ENCODE measurements at places on chromosomes 7 and 10.

DNA sequence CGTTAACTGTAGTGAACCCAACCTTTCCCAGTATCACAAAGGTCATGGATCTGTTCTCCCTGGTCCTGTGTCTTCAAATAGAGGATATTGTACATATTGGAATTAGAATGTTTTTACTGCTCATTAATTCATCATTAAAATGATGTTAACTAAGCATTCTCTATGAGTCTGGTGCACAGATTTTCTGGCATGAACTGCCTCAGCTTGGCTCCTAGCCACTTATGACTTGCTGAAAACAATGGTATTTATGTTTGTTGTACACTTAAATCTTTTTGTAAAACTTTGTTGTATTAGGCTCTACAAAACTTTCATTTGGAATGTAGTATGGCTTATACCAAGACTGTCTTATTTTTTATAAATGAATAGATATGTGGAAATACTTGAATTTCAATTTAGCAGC lies 329.4 kb downstream of the TFEC start:
- DNase-seq: no peak

DNA sequence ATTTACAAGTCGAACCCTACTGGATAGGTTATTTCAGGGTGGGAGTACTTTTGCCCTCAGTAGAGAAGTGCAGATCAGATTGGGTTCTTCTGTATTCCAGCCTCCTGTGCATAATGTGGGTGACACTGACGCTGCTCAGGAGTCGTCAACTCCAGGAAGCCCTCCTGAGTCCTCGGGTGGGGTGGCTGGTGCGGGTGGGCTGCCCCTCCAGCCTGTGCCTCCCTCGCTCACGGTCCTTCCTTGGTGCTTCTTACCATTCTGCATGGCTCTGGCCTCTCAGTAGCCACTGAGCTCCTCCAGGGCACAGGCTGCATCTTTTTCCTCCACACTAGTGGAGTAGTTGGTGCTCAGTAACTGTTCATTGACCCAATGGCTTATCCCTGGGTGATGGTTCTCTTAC lies 4.3 kb downstream of the CDH23 start:
- no peak for DNase-seq

DNA sequence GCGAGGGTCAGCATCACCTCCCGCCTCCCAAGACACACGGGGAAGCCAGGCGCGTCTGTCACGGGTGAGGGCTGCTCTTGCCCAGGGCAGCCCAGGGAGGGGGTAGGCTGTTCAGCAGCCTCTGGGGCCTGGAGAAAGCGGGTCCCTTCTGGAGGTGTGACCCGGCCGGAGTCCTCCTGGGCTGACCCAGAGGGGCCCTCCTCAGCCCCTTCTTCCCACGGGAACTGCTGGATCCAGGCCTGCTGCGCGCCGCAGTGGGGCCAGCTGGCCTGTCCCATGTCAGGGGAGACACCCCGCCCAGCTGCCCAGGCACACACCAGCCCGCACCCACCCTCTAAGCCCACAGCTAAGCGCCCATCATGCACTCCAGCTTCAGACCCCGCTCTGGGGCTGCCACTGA lies 41.8 kb downstream of the INSIG1 start:
- DNase-seq: no peak

GRCh38 chr10:1601406-1601805 lies 135.9 kb downstream of the ADARB2 start:
- no peak for DNase-seq

- DNase-seq: peak; percentile 39
These were observed 369.2 kb upstream of the NRP1 start for GRCh38 chr10:33703501-33704213.

GRCh38 chr10:67119651-67120050 lies 193.8 kb downstream of the LRRTM3 start:
- DNase-seq: peak; percentile 39

DNA sequence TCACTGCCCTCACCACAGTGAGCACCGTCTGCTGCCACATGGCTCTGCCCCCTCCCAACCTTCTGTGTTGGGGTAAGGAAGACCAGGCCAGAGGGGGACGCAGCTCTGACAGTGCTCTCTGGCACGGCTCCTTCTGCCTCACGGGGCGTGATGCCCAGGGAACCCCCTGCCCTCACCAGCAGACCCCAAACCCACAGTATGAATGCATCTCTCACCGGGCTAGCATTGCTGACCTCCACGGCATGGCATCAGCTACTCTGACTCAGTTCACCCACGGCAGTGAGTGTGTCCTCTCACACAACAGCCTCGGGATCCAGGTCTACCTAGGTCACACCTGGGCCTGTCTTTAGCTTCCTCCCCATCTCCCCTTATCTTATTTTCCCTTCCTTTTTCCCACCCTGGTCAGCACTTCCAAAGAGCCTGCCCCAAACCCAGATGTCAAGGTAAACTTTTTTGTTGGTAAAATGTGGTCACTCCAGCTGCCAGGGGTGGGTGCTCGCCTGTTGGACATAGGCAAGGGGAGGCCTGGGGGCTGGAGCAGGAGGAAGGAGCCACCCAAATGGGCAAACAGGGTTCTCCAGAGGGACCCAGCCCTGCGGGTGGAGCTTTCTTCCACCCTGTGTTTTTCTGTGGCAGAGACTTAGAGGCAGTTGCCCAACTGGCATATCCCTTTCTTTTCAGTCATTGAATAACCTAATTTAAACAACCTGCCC lies 4.4 kb downstream of the CALML3 start:
- DNase-seq: no peak

GRCh38 chr7:3578399-3578798 lies 277.3 kb downstream of the SDK1 start:
- DNase-seq: no peak

- DNase-seq: no peak
These were observed 38.1 kb upstream of the AOAH start for GRCh38 chr7:36762394-36762793.

DNA sequence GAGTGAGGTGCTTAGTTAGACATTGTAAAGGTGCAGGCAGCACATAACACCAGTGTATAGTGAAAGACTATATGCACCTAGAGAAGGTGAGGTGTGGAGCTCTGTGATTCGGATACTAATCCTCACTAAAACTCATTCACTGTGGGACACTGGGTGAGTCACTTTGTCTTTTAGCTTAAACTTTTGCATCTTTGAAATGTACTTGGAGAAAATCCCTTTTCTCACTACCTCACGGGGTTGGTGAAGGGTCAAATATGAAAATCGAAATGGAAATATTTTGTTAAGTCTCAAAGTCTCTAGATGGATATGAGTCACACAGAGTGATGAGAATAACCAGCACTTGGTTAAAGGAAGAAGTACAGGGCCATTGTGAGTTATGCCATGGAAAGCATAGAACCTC lies 38.0 kb downstream of the MDFIC start:
- peak; percentile 79 for DNase-seq

DNA sequence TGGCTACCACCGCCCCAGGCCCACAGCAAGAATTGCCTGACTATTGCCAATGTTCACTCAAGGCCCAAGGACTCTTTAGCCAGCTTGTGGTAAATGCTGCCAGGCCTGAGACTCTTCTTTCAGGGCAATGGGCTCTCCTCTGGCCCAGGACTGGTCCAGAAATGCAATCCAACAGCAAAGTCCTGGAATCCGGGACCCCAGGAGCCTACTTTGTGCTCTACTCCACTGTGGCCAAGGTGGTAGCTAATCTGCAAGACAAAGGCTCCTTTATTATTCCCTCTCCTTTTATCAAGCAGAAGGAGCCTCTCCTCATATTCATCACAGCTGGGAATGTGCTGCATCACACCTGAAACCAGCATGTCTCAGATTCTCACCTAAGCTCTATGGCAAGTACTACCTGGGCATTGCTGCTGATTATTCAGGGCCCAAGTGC lies 107.6 kb upstream of the PRSS58 start:
- DNase-seq: no peak

DNA sequence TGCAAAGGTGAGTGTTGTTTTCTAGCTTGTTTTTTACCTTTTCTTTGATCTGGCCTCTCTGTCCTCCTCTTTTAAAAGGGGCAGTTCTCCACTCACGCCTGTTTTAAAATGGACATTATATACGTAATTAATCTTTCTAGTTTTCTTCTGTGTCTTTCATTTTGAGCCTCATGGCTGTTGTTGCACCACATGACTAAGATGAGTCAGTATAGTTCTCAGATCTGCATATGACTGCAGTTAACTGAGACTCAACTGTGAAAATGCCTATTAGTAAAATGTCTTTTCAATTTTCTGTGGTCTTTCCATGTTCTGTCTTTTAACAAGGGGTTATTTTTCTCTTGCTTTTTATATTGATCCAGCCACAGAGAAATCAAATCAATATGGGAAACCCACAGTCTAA lies 296.1 kb downstream of the CDK14 start:
- peak; percentile 48 for DNase-seq
